CD4-positive, alpha-beta T cell (primary cell): ENCODE measurements at places on chromosomes 1 and 21. TPM values are rescaled to one million over a fixed set of nuclear protein-coding genes. Genes with fewer than 3 reads are reported as not detected.

Gene MAP1LC3C
- not detected for total RNA-seq

Gene OR2G6
- total RNA-seq, result not detected

DNA sequence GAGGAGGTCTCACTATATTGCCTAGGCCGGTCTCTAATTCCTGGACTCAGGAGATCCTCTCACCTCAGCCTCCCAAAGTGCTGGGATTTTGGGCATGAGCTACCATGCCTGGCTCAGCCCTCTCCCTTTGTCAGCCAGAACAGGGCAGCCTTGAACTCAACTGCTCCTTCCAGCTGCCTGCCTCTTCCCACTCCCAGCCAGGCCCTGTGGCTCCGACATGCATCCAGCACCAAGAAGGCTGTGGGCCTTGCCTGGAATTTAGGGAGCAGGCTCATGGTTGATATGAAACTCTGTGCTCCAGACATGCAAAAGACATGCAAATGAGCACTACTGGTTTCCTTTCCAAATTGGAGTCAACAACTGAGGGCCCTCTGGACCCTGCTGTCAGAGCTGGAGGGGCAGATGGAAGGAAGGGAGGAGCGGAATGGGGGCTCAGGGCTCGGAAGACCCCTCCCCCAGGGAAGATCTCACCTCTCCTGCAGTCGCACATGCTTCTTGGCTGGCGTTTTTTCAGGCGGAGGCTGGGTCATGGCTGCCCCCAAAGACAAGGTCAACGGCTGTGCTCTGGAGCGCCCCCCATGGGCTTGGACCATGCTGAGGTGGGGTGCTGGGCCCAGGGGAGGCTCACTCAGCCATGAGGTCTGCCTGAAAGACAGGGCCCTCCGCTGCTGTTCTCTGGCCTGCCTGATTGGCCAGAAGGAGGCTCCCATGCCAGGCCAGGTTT, 1.4 kb downstream of the PTPN7 start:
- no peak for DNase-seq

Gene TAS1R3
- 3.4 TPM for total RNA-seq

DNA sequence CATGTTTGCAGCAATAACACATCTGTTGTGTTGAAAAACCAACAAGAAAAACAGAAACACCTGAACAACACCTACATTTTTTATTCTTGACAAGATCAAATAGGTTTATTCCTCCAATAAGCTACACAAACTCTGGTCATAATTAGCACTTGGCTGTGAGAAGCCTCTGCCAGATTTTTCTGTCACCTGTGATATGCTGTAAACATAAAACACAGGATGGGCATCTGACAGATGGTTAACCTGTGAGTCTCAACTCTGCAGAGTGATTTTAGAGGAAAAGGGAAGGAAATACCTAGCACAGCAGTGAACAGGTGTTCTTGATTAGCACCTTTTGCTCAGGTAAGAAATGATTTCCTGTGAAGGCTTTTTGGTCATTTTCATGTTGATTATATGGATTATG, 175.4 kb upstream of the COA6 start:
- no peak for DNase-seq

DNA sequence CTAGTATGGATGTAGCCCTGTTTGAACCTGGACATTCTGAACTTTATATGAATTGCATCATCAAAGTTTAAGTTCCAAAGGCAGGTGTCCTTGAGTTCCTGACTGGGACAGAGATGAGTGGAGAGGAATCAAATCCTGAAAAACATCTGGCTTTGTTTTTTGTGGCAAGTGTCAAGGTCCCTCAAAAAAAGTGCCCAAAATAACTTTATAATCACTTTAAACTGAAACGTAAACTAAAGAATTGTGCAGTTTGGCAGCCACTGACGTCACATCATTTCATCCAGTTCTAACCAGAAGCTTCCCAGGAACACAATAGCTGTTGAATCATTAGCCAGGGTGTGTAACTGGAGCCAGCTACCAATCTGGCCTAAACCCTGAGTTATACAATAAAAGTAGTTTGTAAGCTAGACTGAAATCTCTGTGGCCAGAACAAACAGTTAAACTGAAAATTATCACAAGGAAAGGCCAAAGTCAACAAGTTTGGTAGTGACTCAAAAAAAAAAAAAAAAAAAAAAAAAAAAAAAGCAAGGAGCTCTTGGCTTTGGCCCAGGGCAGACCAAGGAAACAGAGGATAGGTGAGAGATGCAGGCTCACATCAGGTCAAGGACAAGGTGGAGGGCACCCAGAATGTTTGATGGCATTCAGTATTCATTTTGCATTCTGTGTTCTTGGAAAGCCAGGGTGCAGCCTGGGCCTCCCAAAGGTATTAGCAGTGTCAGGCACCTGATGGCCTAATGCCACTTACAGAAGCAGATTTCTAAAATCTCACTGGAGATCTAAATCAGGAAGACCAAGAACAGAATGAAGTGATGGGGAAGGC, 74.3 kb downstream of the TNFSF18 start:
- DNase-seq, result no peak

GRCh38 chr1:68384872-68385411, 64.8 kb downstream of the RPE65 start:
- no peak for DNase-seq

Gene TRIM17
- total RNA-seq, result 0.96 TPM

DNA sequence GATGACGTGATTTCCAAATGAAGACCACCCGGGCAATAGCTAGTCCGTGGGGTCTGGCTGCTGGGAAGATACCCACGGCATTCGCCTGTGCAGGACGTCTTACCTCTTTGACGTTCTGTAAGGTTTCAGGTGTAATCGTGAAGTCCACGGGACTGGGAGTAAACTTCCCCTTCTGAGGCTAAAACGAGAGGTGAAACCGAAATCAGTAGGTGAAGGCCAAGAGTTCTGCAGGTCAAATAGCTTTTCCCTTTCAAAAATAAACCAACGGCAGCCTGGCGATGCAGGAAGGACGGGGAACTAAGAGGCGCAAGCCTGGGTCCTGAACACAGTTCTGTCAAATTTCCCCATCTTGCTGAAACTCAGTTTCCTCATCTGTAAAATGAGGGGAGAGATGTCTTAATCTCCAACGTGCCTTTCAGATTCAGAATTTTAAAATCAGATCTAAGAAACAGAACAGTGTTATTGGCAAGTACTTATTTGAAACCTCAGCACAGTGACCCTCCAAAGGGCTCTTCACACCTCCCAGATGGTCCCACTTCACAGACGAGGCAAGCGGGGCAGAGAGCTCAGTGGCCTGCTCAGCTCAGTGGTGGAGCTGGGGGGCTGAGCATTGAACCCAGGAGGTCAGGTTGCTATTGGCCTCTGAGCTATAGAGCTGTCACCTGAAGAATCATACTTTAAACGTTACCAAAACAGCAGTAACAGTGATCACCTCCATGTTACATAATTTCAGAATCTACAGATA, 34.7 kb downstream of the VPS26C start:
- DNase-seq, result no peak

Gene PTAFR
- 0.47 TPM for total RNA-seq

DNA sequence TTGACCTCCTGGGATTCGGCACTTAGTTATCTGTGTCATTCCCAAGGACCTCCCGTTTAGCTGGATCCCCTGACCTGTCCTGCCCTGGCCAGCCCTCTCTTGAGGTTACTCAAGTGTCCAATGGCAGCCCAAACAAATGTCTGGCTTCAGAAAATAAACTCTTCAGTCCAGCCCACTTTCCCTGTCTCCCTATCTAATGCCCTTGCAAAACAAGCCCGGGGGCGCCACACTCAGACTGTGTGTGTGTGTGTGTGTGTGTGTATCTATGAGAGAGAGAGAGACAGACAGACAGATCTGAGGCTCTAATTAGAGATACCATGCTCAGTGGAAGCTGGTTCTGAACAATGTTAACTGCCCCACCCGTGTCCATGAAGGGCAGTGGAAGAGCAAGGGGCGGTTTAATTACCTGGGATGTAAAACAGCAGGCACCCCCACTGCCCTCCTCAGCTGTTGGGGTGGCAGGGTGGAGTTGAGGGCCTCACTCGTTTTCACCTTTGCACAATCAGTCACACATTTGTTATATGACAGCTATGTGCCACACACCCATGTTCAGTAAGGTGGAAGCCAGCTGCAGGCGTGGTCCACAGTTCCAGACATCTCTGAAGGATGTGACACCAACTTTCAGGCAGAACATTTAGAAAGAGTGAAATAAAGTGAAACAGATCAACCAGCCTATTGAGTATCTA, 57.4 kb downstream of the B3GALT5 start:
- no peak for DNase-seq

DNA sequence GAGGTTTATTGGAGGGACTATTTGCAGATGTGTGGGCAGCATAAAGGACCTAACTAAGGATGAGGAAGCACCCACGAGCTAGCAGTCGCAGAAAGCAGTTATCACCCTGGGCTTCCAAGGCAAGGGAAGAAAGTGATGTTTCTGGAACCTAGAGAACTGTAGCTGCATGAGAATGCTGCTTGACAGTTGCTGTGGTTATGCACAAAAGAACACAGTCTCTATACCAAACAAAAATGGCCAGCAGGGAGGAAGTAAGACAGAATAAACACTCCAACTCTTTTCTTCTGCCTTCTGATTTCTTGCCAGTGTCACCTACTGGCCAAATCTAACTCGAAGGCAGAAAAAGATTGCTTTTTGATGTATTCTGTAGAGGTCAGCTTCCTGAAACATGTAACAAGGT, 190.2 kb downstream of the RASAL2 start:
- DNase-seq, result no peak

Gene TTC22
- 4.5 TPM for total RNA-seq

Gene TNFRSF1B
- 61.9 TPM for total RNA-seq

Gene LRRC38
- not detected for total RNA-seq

DNA sequence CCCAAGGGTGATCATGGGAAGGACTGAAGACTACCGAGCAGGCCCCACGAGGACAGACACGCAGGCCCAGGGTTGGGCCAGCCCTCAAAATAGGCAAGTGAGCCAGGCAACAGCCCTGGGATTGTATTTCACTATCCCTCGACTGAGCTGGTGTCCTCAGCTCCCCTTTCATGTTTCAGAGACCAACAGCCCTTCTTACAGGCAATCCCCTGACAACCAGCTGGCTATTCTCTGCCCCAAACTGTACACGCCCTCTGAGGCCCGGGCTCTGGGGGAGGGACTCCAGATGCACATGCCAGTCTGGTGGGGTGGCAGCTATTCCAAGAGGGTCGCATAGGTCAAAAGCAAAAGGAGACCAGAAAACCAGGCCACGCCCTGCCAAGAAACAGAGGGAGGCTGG, 243.0 kb downstream of the TOMM20 start:
- DNase-seq, result no peak

- DNase-seq, result no peak
Observed at GRCh38 chr1:203871114-203871880, 9.9 kb downstream of the SNRPE start.

DNA sequence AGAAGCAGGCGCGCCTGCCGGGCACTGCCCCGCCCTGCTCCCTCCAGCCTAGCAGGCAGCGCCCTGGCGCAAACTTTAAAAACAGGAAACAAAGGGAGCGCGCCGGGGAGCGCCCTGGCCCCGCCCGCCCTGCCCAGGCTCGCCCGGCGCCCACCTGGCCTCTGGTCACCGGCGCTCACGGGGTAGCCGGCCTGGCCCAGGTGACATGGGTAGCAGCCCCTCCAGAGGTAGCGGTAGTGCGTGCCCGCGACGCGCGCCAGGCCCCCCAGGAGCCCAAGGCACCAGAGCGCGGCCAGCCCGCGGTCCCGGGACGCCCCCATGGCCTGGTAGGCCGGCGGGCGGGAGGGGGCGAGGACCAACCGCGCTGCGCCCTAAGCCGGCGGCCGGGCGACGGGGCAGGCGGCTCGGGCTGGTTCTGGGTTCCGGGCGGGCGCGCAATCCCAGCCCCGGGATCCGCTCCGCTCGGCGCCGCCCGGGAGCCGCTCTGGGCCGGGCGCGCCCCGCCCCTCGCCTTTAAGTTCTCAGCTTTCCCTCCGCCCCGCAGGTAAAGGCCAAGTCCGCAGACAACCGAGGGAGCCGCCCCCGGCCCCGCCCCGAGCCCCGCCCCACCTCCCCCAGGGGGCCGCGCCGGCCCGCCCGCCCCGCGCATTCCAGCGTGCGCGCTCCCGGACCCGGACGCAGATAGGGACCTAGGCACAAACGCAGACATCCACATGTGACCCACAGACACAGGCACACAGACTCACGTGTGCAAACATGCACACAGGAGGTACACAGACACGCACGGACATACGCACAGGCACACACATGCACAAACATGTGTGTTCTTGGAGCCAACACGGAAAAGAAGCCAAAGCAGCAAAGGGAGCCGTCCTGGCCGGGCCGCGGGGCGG, 76.7 kb downstream of the ARHGEF16 start:
- DNase-seq, result peak; percentile 85
